ENCODE measurements at places on chromosomes 11 and 22.

GRCh38 chr11:71169313-71169712, 83.1 kb downstream of the SHANK2 start:
- no peak for DNase-seq

DNA sequence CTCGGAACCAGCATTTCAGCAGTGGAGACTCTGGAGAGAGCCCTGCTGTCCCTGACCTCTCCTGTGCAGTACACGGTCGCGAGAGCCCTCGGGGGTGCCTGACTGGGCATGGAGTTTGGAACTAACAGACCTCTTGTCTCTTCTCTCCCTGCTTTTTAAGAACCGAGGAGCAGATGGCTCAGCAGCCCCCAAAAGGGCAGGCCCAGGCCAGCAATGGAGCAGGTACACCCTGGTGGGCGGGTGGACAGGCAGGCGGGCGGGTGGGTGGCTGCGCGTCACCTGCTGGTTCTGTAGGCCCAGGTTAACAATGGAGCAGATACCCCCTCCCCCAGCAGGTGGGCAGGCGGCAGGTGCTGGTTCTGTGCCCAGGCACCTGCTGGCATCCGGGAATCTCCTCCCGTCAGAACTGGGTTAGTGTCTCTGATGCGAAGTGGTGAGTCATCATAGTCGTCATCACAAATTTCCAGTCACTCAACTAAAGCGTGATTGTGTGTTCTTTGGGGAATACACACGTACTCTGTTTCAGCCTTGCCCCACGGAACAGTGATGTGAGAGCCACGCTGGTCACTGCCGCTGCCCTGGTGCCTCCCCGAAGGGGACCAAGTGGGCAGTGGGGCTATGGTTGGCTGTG, 41.1 kb downstream of the GRAMD4 start:
- no peak for DNase-seq

DNA sequence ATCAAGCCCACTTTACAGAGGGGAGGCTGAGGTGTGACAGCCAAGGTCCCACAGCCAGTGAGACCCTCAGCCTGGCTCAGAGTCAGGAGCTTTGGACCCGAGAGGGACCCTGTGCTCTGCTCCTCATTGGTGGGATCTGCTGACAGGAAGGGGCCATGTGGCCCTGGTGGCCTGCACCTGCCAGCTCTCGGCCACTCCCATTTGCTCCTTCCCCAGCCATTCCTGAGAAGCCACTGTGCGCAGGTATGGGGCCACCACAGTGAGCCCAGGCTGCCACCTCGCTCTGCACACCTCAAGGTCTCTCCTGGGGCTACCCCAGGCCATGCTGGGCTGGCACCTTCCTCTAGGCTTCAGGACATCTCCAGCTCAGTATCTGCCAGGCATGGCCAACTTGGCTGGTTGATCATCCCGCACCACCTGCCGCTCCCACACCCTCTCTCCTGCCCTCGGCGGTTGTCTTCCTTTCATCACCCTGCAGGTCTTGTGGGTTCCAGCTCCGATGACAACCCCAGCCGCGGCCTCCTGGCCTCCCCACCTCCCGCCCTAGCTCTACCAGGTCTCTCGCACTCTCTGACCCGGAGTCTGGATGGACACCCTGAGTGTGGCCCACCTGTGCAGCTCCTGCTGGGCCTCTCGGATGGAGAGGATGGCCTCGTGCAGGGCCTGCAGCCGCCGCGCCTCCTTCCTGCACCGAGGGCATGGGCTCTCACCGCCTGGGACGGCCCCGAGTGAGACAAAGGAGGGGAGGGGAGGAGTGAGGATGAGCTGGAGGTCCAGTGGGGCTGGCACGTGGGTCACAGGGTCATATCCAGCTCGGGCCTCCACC, 32.2 kb upstream of the CARS1 start:
- DNase-seq = no peak

DNA sequence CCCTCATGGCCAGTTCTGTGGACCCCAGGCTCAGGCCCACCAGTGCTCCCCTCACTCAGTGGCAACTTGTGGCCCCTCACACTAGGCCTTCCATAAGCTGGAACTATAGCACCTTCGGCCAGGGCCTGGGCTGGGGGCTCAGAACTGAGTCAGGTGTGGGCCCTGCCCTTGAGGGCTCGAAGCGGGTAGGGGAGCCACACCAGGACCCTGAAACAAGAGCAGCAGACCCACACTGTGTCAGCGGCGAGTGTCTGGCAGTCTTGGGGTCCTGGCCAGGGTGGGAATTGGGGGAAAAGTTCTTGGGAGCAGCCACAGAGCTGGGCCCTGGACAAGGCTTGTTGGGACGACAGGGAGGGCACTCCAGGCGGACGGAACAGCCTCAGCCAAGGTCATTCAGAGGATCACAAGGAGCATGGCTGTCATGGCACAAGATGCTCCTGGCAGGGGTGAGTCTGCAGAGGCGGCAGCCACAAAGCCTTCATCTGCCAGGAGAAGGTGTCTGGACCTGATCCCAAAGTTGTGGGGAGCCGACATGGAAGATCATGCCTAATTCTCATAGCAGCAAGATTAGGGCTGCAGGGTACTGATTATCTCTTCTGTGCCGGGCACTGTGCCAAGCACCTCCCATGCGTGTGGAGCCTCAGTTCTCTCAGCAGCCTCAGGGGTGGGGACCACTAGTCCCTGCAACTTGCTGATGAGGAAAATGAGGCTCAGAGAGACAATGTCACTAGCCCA, 50.7 kb downstream of the SHISAL1 start:
- DNase-seq = no peak

DNA sequence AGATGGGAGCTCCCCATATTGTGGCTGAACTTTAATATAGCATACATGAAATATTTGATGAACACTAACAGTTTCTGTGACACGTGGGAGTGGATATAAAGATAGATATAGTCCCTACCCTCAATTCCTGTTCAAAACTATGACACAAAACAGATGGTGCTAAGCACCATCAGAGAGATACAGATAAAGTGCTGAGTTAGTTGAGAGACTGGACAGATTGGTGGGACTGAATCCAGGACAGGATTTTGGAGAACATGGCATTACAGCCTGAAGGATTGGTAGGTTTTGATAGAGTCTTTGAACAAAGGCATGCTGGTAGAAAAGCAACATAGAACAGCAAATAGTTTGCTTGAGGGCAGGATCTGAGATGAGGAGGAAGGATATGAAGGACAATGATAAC, 215.1 kb upstream of the SORL1-AS1 start:
- no peak for DNase-seq

- DNase-seq = no peak
Measured at GRCh38 chr11:10969387-10969786, 111.5 kb upstream of the ZBED5 start.

GRCh38 chr22:50341977-50342650, 1.0 kb upstream of the PPP6R2 start:
- peak; percentile 52 for DNase-seq

DNA sequence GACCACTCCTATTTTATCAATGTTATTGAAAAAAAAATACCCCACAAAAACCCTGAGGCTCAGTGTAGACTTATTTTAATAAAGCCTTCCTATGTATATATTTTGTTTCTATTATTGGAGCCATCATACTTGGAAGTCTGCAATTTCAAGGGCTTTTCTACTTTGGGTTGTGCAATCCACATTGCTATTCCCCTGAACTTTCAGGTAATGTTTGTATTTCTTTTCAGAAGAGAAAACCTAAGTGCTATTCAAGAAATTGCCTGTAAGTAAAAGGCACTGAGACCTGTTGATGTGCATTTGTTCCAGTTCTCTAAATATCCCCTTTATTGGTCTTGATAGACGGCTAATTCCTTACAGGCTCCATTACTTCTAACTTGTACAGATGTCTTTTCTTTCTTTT, 280.7 kb upstream of the RAG2 start:
- no peak for DNase-seq

DNA sequence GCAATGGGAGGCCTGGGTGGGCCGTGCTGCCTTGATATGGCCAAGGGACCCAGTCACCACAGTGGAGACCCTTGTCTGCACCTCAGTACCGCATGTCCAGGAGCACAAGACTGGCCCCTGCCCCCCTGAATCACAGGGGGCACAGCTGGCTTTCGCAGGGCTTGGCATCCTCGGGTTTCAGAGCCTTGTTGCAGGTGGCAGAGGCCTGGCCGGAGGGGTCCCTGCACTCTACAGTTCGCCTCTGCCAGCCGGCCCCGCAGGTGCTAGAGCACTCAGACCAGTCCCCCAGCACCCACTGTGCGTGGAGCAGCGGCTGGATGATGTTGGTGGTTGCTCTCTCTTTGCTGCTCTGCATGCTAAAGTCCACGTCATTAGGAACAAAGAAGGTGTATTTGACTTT, 23.0 kb downstream of the ADAMTS8 start:
- no peak for DNase-seq

- DNase-seq = no peak
Measured at GRCh38 chr22:45534339-45535192, 31.9 kb downstream of the FBLN1 start.

DNA sequence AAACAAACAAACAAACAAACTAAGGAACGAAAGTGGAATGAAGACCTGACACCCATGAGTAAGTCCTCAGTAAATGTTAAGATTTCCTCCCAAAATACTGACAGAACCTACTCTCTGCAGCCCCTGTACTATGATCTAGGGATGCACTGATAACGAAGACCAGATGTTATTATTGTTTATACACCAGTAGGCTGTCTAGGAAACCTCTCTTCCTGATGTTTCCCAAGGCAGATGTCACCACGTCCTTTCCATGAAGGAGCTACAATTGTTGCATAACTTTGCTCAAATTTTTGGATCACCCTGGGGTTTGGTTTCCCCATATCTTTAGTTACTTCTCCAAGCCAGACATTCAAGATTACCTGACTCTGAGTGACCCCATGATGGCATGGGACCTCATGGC, 340.7 kb downstream of the MIAT start:
- DNase-seq = no peak

DNA sequence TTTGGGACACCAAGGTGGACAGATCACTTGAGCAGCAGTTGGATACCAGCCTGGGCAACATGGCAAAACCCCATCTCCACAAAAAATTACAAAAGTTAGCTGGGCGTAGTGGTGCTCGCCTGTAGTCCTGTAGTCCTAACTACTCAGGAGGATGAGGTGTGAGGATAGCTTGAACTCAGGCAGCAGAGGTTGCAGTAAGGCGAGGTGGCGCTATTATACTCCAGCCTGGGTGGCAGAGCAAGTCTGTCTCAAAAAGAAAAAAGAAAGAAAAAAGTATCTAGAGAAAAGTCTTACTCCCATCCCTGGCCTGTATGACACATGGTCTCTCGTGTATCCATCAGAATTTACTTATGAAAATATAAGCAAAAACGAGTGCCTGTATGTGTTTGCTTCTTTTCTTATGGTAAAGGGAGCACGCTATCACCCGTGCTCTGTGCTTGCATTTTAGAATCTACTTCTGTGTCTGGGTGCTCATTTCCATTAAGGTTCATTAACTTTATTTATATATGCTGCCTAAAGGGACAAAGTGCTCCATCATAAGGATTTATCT, 15.4 kb upstream of the CPT1A start:
- DNase-seq = no peak

GRCh38 chr22:28373831-28374230, 305.8 kb downstream of the TTC28 start:
- DNase-seq = no peak

DNA sequence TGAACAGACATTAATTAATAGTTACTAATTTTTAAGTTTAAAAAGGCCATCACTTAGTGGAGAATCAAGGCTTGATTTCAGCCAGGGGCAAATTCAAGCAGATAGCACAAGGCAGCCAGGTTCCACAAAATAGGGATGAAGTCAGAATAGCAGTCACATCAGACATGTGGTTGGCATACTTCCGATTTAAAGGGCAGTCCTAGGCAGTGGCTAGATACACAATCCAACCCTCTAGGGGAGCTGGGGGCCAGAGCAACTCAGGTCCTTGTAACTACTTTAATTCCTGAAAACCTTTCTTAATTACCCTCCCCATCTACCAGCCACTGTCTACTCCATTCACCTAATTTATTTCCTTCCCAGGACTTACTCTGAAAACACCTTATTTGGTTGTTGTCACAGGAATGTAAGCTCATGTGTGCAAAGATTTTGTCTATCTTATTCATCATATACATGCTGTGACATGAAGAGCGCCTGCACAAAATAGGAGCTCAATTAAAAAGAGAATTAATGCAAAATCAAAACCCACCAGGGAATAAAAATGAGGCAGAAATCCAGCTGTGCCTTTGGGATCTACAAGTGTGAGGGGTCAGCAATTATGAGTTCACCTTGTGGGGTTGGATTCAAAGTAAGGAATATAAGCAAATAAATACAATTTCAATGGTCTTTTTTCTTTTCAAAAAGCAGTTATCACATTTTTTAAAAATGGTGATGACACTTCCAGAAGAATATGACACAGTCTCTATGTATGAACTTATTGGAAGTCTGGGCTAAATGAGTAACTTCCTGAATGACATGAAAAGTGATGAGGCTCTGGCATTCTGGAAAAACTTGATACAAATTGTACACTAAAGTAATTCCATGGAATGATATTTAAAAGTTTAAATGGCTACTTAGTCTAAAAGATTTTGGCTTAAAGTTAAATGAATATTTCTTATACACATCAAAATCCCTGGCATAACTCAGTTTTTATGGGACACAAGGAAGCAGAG, 53.8 kb downstream of the COPB1 start:
- DNase-seq = no peak

GRCh38 chr11:36500315-36500721, 9.8 kb downstream of the TRAF6 start:
- no peak for DNase-seq

GRCh38 chr22:32583921-32584335, 109.3 kb downstream of the FBXO7 start:
- no peak for DNase-seq

GRCh38 chr11:74170694-74171629, at the start of the genes C2CD3 and PPME1:
C2CD3 (minus strand) TSS chr11:74171002; CDS start chr11:74170792, 210 bp downstream.
PPME1 (plus strand) TSS chr11:74171289; CDS start chr11:74171422, 133 bp downstream.
- peak; percentile 99 for DNase-seq

DNA sequence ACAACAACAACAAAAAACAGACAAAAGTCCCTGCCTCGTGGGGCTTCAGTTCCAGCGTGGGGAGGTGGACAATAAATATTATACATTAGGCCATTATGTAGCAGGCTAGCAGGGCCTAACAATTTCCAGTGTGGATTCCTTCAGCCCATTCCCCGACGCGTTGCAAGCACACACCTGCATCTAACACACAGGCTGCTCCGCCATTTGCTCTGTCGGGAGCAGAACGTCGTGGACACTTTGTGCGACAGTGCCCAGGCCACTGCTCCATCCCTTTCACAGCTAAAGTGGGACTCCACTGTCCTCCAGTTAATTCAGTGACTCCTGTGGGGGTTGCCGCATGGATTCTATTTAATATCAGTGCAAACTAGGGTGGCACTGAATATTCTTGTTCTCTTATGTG, 10.9 kb upstream of the FGF3 start:
- no peak for DNase-seq

- no peak for DNase-seq
Measured at GRCh38 chr11:4393858-4394223, 339 bp upstream of the TRIM21 start.
